ENCODE measurements at places on chromosomes 2 and 18.

DNA sequence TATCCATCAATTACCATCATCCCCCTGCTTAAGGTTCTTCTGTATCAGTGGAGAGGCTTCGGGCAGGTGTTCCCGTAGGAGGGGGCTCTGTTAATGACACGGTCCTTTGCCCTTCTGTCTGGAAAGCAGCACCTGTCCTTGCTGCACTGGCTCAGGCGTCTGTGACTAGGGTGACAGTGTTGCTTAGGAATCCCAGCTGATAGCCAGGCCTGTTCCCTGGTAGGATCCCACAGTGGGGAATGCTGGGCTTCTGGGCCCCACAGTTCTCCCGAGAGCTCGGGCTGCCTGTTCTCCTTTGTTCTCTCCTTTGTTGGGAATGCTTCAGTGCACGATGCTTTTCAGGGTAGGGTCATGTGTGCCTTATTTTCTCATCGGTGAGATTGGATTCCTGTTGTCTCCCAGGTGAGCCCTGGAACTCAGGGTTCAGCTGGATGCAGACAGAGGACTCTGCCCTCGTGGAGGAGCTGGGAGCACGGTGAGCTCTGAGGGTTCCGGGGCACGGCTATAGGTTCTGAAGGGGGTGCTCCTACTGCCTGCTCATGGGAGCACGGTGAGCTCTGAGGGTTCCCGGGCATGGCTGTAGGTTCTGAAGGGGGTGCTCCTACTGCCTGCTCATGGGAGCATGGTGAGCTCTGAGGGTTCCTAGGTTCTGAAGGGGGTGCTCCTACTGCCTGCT lies 9.6 kb downstream of the SNTG2 start:
- DNase-seq: no peak

GRCh38 chr18:11840493-11840892 lies 10.7 kb upstream of the CHMP1B start:
- no peak for DNase-seq

DNA sequence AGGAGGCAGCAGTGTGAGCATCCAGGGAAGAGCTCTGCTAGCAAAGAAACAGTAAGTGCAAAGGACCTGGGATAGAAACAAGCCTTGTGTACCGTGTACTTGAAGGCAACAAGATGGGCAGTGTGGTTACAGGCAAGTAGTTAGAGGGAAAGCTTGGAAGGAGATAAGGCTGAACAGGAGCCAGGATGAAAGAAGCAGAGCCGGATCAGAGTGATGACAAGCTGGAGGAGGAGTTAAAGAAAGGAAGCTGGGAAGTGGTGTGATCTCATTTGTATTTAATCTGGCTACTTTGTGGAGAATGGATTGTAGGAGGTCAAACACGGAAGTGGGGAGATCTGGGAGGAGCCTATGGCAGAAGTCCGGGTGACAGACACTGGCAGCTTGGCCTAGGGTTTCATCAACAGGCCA lies 44.7 kb upstream of the VPS54 start:
- no peak for DNase-seq

DNA sequence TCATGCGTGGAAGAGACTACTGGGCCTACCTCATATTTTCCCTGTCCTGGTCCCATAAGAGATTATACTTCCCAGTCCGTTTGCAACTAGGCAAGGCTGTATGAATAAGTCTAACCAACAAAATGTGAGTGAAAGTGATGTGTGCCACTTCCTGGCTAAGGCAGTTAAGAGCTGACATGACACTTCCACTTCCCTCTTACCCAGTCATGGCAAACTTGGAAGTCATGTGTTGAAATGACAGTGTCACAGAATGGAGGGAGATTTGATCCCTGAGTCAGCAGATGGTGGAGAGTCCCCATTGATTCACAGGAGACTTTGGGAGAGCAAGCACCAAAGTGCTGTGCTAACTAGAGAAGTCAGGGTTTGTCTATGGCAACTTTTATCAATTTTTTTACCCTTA lies 36.4 kb downstream of the TACR1 start:
- DNase-seq: no peak

DNA sequence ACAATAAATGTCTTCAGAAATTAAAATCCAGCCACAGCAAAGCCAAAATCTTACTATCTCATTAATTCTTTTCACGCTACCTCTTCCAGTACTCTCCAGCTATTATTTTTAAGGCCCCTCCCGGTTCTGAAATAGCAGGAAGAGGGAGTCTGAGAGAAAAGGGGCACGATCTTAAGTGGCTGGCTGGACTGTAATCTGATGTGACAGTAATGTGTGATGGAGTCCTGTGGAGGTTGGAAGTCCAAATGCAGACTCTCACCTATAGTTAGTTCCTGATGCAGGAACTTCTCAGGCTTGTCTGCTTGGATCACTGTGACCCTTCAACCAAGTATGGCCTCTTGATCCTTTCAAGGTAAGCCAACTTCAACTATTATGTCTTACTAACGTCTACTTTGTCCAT lies 43.2 kb downstream of the SMAD2 start:
- DNase-seq: no peak

DNA sequence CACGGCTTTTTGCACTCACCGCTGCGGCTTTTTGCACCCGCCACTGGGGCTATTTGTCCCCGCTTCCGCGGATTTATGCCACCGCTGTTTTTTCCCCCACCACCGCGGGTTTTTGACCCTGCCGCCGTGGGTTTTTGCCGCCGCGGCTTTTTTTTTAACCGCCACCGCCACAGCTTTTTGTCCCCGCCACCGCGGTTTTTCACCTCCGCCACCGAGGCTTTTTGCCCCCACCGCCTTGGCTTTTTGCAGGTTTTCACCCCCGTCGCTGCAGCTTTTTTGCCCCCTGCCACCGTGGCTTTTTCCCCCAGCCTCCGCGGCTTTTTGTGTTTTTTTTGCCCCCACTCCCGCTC lies 2796.7 kb upstream of the TEKT4 start:
- DNase-seq: no peak

- no peak for DNase-seq
Measured at GRCh38 chr2:15059870-15060512, 427.5 kb downstream of the LRATD1 start.

DNA sequence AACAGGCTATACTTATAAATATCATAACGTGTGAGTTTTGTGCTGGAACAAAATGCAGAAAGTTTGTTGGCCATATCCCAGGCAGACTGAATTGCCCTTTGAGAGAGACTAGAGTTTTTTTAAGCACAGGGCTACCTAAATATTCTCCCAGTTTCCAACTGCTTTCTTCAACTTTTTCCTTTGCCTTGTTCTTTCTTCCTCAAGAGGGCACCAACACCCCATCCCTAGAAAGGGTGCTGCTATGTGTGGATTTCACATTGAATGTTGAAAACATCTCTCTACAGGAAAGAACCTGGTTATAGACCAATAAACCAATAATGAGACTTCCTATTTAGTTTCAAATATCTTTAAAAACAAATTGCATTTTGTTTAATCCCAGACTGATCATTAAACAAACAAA lies 87.9 kb downstream of the ICOS start:
- no peak for DNase-seq

DNA sequence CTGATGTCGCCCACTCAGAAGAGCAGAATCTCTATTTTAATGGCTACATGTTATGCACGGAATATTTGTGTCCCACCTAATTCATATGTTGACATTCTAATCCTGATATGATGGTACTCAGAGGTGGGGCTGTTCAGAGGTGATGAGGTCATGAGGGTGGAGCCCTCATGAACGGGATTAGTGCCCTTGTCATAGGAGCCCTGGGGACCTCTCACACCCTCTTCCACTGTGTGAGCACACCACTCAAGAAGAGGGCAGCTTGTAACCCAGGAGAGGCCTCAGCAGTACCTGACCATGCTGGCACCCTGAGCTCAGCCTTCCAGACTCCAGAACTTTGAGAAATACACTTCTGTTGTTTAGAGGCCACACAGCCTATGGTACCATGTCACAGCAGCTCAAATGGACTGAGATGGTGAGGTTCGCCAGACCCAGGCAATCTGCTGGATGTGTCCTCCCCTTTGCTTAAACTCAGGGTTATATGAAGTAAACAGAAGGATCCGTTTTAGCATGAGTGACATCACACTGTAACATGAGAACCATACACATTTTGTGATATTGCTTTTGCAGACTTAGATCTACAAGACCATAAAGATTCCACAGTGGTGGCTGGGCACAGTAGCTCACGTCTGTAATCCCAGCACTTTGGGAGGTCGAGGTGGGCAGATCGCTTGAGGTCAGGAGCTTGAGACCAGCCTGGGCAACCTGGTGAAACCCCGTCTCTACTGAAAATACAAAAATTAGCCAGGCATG lies 48.7 kb downstream of the ATOH8 start:
- no peak for DNase-seq

GRCh38 chr2:228017784-228018183 lies 146.4 kb downstream of the DAW1 start:
- DNase-seq: no peak

DNA sequence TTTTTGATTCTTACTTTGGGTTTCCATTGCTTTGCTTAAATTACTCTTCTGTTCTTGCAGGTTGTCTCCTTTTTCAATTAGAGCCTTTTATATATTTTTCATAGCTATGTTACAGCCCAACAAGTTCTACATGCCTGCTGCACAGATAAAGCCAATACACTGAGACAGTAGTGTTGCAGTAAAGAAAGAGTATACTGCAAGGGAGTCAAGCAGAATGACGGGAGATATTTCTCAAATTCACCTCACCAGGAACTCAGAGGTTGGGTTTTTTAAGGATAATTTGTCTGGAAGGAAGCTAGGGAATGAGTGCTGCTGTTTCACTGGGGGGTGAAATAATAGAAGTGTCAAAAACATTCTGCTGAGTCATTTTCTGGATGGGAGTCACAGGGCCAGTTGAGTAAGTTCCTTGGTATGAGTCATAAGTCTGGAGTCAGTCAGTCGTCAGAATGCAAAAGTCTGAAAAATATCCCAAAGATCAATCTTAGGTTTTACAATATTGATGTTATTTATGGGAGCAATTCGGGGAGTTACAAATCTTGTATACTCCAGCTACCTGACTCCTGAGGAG lies 193.0 kb upstream of the RGPD4 start:
- DNase-seq: no peak

GRCh38 chr2:46000660-46001059 lies 296.5 kb upstream of the EPAS1 start:
- no peak for DNase-seq

- DNase-seq: no peak
Measured at GRCh38 chr2:30708491-30709290, 98.6 kb downstream of the CAPN13 start.
